CD8-positive, alpha-beta T cell (primary cell): ENCODE measurements at places on chromosomes 2 and 18.

DNA sequence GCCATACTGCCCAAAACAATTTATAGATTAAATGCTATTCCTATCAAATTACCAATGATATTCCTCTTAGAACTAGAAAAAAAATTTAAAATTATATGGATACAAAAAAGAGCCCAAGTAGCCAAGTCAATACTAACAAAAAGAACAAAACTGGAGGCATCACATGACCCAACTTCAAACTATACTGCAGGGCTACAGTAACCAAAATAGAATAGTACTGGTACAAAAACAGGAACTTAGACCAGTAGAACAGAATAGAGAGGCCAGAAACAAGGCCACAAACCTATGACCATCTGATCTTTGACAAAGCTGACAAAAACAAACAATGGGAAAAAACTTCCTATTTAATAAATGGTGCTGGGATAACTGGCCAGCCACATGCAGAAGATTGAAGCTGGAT is 86.1 kb upstream of the KYNU start:
- DNase-seq: no peak

GRCh38 chr2:30956995-30957394 is 149.7 kb upstream of the CAPN13 start:
- DNase-seq: no peak

DNA sequence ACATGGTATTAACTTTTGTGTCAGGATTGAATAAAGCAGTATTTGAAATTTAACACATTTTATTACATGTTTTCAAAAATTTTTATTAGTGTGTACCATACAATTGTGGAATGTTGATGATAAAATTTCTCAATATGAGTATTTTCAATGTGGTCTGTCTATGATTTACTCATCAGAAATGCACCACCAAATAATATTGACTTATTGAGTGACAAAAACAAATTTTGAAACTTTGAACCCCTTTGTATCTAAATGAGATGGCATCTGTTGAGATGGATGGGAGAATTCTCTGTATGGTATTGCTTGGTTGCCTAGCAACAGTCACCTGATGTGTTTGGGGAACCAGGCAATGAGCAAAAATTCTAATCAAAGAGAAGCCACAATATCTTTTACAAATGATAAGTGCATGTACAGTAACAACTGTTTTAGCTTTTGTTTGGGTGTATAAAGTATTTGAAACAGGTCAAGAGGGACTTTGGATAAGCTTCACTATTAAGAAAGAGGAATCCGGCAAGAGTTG is 400.1 kb downstream of the CCDC85A start:
- no peak for DNase-seq

GRCh38 chr2:165772183-165772582 is 21.9 kb downstream of the GALNT3 start:
- DNase-seq: no peak

DNA sequence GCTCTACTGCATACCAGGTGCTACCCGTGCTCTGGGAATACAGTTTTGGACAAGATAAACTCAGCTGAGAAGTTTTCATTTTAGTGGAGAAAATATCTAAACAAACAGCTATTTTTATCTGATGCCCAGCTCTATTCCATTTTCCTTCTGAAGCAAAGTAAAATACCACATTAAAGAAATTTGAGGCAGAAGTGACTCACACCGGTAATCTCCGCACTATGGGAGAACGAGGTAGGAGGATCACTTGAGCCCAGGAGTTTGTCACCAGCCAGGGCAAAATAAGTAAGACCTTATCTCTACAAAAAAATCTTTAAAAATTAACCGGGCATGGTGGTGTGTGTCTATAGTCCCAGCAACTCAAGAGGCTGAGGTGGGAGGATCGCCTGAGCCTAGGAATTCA is 416.2 kb upstream of the LYPD1 start:
- DNase-seq: no peak

DNA sequence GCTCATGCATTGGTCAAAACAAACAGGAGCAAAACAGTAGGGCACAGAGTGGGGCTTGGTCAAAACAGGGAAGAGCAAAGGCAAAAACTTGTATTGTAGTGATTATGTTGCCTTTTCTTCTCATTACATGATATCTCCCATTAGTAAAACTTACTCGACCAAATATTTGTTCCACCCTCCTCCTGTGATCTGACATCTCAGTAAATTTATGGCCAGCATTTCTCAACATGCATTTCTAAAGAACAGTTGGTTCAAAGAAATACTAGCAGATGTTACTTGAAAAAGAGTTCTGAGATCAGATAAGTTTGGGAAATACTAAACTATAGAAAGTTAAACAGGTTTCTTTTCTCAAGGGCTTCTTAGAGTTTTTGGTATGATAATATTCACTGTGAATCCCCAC is 423.1 kb downstream of the FIGN start:
- no peak for DNase-seq

GRCh38 chr2:144659731-144660275 is 139.9 kb upstream of the ZEB2 start:
- peak; percentile 40 for DNase-seq

DNA sequence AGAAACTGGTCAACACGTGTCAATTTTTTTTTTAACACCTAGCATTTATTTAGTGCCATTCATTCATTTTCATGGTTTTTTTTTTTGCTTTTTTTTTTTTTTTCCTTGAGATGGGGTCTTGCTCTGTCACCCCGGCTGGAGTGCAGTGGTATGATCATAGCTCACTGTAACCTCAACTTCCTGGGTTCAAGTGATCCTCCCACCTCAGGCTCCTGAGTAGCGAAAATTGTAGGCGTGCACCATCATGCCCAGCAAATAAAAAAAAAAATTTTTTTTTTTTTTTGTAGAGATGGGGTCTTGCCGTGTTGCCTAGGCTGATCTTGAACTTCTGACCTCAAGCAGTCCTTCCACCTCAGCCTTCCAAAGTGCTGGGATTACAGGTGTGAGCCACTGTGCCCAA is 21.1 kb downstream of the USP14 start:
- DNase-seq: no peak

DNA sequence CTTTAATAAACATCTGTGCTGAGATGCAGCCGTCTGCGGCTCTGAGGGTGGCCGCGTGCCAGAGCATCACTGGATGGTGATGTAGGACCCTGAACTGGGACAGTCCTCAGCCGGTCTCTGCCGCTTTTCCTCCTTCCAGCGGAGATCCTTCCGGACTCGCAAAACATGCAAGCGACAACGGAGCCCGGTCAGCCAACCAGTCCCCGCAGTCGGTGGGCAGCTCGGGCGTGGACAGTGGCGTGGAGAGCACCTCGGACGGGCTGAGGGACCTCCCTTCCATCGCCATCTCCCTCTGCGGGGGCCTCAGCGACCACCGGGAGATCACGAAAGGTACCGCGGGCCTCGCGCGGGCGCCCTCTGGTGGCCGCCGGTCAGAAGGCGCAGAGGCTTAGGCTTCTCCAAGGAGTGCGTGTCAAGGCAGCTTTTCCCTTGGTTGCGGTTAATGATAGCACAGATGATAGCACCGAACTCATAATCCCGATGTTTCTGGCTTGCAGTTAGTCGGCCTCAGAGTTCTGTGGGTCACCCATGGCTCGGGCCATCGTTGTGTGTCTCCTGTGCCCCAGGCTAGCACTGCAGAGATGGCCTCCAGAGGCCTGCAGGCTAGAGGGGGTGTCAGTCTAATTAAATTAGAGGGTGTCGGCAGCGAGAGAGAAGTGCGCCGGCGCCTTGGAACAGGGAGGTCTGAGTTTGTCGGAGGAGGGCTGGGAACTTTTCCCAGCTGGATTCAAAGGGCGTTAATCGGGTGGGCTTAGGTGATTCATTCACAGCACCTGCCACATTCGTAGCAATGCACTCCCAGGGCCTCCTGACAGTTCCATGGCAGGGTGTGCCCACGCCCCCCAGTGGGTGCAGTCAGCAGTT is 38.5 kb downstream of the LPIN1 start:
- peak; percentile 58 for DNase-seq

DNA sequence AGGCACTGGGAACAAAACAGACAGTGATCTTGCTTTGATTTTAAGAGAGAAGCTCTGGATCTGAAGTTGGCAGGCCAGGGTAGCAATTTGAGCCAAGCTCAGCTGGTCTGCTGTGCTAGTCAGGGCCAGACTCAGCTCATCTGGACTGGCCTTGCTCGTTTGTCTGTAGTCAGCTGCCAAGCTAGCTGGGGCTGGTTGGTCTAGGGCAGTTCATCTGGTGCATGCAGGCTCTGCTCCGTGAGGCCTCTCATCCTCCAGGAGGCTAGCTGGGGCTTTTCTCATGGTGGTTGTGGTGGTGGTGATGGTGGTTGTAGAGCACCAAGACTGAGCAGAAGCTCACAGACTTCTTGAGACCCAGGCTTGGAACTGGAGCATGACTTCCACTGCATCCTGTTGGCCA is 10.3 kb downstream of the FBLN7 start:
- no peak for DNase-seq

DNA sequence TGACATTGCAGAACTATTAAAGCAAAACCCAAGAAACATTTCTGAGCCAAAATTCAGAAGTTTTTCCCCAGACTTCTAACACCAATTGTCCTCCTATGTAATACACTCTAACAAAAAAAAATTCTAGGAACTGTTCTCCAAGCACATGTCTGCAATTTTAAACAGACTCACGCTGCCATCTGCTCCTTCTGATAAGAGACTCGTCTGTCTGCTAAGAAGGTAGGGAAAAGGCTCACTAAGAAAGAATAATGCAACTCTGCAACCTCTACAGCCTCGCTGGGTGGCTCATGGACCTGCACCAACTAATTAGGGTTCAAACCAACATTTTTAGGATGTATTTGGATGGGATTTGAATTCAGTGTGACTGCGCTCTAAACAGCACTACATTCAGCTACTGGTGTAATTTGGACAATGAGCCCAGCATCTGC is 366.5 kb downstream of the DSC3 start:
- DNase-seq: no peak

- no peak for DNase-seq
These were observed 10.6 kb upstream of the CEP68 start for GRCh38 chr2:65045651-65046050.

- DNase-seq: no peak
These were observed 96.6 kb downstream of the MBD2 start for GRCh38 chr18:54127759-54128378.

DNA sequence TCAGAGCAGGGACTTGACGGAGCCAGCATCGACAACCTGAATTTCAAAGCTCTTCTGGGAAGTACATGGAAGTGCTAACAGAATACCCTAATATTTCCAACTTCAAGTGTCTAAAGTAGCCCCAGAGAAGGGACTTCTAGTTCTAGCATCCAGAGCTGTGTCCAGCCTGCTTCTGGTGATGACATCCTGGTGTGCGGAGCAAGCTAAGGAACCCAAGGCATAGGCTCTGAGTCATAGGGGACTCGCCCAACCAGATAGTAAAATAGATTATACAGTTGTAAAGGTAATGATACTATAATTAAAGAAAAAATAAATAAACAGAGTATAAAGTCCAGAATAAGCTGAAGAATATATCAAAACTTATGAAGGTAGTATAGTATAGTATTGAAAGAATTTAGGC is 108.1 kb upstream of the SERPINE2 start:
- no peak for DNase-seq

- DNase-seq: no peak
These were observed 79.6 kb downstream of the MSTN start for GRCh38 chr2:189982780-189983394.

GRCh38 chr2:172791953-172792352 is 56.3 kb downstream of the RAPGEF4 start:
- DNase-seq: no peak

- no peak for DNase-seq
These were observed 48.0 kb downstream of the SERPINB8 start for GRCh38 chr18:64017870-64018269.

DNA sequence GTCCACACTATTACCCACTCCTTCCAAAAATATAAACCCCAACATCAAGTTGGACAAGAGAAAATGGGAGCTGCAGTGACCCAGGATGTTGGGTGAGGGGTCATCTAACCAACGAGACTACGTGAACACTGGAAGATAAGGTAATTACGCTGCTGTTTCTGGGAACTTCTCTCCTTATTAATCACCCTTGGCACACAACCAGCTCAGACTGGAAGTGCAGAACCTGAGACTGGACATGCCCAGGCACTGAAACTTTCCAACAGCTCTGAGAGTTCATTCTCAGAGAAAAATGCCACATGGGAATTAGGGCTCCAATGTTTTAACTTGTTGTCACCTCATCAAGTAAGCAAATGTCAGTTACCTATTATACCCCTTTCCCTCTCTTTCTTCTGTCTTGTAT is 135.3 kb downstream of the CCDC148 start:
- no peak for DNase-seq

GRCh38 chr2:230512955-230513748 is 97.2 kb downstream of the SP100 start:
- DNase-seq: no peak

- DNase-seq: no peak
These were observed 58.1 kb downstream of the IL1R2 start for GRCh38 chr2:102049756-102050443.

GRCh38 chr2:51490576-51491234 is 458.8 kb upstream of the NRXN1 start:
- no peak for DNase-seq

DNA sequence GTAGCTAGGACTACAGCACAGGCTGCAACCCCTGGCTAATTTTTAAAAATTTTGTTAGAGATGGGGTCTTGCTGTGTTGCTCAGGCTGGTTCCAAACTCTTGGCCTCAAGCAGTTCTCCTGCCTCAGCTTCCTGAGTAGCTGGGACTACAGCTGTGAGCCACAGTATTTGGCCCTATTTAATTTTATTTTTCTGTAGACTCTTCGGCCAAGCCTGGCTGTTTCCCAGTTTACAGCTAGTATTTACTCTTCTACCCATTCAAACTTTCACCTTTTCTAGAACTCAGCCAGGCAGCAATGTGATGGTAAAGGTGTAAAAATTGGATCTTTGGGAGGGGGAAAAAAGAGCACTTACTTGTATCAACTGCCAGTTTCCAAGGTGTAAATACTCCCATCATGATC is 35.3 kb downstream of the SH3RF3 start:
- DNase-seq: no peak

GRCh38 chr2:101617796-101618195 is 79.7 kb upstream of the MAP4K4 start:
- DNase-seq: no peak

- DNase-seq: no peak
These were observed 93.5 kb upstream of the ITGB6 start for GRCh38 chr2:160293391-160294091.

- peak; percentile 5 for DNase-seq
These were observed 77.4 kb downstream of the LRRFIP1 start for GRCh38 chr2:237704501-237705434.

- DNase-seq: no peak
These were observed 31.6 kb upstream of the ROCK2 start for GRCh38 chr2:11376071-11376470.
